Mesenteric fat pad (tissue), 1 donor: ENCODE measurements at places on chromosomes 2 and 18. TPM values are rescaled to one million over a fixed set of nuclear protein-coding genes. Genes with fewer than 3 reads are reported as not detected.

- DNase-seq, result no peak
Measured at GRCh38 chr18:77031662-77032061, 100.9 kb downstream of the MBP start.

DNA sequence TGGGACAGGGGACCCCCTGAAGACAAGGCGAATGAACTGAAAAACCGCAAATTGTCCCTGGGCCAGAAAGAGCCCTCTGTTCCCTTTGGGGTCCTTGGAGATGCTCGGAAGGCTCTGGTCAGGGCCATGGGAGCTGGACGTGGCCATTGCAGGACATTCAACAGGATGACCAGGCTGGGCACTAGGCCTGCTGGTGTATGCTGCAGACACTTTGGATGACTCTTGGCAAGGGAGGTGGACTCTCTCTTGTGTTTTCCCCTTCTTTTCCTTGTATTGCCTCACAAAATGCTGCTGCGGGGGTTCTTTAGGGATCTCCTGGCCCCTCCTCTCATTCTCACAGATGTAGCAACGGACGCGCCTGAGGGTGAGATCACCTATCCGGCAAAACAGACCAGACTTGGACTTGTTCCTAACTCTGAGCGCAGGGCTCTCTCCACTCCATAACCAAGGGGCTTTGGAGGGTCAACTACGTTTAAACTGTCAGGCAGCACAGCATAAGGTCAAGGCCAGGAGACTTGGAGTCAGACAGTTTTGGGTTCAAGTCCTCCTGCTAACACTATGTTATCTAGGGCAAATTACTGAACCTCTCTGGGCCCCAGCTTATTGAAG, 41.8 kb upstream of the SH3RF3 start:
- no peak for DNase-seq

- no peak for DNase-seq
Measured at GRCh38 chr2:187403568-187404260, 44.3 kb downstream of the CALCRL start.

- DNase-seq, result no peak
Measured at GRCh38 chr2:28681606-28682005, 70.0 kb upstream of the PPP1CB start.

Gene EPB41L3
- 249 TPM for total RNA-seq

Gene DSG1
- total RNA-seq, result not detected
